Amniotic stem cell (primary cell): ENCODE measurements at places on chromosomes 5 and 9.

- peak; percentile 68 for DNase-seq
Observed at GRCh38 chr5:81420039-81420667, 26.2 kb upstream of the ACOT12 start.

GRCh38 chr5:122779451-122779850 lies 4.6 kb downstream of the SNX2 start:
- no peak for DNase-seq

- DNase-seq: no peak
Observed at GRCh38 chr9:113548221-113549041, 84.9 kb downstream of the RGS3 start.

DNA sequence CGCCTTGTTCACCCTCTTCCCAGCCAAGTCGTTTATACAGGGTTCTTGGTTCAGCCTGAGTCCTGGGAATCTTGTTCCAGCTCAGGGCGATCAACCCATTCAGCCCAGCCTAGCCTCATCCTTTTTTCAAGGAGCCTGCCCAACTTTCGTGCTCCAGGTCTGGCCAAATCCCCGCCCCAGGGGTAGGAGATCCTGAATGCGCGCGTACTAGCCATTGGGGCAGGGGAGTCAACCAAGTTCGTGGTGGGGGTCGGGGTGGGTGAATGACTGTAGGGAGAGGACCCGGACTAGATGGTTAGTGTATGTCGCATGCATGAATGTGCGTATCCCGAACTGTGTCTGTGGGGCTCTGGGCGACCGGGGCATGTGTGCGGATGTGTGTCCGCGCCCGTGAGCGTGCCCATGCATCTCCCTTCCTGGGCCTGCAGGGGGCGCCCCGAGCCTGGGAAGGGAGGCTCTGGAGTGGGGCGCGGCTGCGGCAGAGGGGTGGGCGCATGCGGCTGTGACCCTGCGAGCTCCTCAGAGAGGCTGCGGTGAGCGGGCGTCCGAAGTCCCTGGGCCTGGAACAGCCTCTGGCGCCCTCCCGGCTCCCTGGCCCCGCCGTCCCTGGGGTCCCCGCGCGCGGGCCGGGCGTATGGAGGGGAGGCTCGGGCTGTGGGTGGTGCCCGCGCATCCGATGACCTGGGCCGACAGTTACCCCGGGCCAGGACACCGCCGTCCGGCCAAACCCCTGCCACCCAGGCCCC lies 8.7 kb downstream of the CCL21 start:
- peak; percentile 34 for DNase-seq

GRCh38 chr9:134459573-134459972 lies 133.3 kb downstream of the RXRA start:
- DNase-seq: no peak

DNA sequence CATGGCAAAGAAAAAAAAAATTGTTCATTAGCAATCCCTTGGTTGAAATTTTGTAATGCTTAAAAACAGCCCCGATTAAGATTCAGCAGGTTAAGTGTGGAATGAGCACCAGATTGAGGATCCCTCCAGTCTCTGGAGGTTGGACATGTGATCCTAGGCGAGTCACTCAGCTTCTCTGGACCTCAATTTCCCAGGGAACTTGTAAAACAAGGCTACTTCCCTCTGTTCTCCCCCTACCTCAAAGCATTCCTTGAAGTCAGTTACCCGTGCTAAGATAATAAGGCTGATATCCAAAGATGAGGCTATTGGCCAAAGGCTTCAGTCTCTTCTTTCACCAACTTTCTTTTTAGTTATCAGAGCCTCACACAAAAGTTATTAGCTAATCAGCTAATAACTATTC lies 2.9 kb downstream of the KLHL3 start:
- DNase-seq: no peak

DNA sequence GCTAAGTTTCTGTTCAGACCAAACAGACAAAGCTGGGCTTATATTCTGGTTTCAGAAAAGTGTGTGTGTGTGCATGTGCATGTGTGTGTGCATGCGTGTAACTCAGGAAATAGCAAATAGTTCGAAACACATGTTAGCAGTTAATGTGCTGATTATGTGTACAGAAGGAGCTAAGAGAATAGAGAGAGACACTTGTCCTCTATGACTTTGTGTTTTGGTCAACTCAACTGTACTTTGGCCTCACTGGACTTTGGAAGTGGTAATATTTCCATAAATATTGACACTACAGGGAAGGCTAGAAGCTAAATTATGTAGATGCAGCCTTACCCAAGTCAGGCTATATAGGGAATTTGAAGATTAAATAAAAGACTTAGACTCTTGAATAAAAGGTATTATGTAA lies 155.5 kb downstream of the RAB3C start:
- no peak for DNase-seq
